ENCODE measurements at places on chromosomes 2 and 18.

DNA sequence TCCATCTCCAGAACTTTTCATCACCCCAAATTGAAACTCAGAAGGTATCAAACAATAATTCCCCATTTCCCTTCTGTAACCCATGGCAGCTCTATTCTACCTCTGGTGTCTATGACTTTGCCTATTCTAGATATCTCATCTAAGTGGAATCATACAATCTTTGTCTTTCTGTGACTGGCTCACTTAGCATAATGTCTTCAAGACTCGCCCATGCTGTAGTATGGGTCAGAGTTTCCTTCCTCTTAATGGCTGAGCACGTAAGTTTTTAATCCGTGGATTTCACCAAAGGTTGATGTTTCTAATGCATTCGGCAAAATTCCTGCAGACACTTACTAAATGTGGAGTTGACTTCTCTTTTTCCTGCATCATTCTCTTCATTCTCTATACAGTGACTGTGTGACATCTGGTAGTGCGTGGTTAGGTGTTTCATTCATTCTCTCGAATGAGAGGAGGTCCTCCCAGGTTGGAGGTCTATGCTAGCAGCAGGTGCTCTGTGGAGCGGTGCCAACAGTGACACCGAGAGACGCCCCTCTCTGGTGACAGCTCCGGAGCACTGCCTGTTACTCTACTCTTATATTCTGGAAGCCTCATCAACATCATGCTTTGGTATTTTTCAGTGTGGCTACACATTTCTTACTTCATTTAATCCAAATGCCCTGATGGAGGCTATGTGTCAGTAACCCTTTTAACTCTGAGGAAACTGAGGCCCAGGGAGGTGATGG lies 50.1 kb downstream of the ATOH8 start:
- H3K36me3 ChIP-seq = no peaks in the 10 kb centered on the region
- no peak overlapping the region for H3K4me3 ChIP-seq
- peaks cover 9% of the 10 kb centered on the region for H3K4me1 ChIP-seq
- peaks cover 2% of the 10 kb centered on the region for H3K27me3 ChIP-seq
- DNase-seq = no peak
- H3K27ac ChIP-seq = no peak overlapping the region

DNA sequence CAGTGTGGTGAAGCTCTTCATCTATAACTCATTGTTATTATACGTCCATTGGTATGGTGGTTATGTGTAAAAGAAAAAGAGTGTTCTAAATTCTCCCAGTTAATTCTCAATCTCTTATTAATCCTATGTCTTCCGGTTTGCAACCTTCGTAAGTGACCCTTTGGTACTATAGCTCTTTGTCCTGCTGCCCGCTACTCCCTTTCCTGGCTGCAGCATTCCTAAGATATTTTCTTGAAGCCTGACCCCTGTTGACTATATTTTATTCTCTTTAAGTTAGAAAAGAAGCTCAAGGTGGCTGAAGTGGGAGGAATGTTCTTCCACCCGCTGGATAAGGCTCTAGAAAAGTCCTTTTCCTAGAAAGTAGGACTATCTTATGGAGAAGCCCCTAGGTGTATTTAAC lies 684.8 kb downstream of the SOCS6 start:
- no peak overlapping the region for H3K4me3 ChIP-seq
- DNase-seq = no peak
- no peaks in the 10 kb centered on the region for H3K4me1 ChIP-seq
- H3K27me3 ChIP-seq = no peaks in the 10 kb centered on the region

- no peaks in the 10 kb centered on the region for H3K4me1 ChIP-seq
- no peak for DNase-seq
- H3K4me3 ChIP-seq = no peak overlapping the region
- no peak overlapping the region for H3K27ac ChIP-seq
These were observed 199.6 kb upstream of the MMADHC start for GRCh38 chr2:149787206-149787605.

DNA sequence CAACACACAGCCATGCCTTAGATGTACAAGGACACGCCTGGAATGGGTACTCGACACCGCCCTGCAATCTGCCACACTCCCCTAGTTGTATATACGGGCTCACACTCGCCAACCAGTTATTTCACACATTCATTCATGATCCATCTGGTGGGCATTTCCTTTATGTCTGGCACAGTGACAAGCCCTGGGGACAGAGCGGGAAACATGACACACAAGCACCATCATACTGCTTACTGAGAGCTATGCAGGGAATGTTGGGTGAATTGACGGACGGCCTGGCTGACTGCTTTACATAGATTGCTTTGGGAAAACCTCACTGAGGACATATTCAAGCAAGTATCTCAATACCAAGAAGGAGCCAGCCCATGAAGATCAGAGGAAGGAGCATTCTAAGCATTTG lies 448.0 kb upstream of the SPRED2 start:
- no peak for DNase-seq
- H3K27ac ChIP-seq = no peak overlapping the region

- no peaks in the 10 kb centered on the region for H3K36me3 ChIP-seq
- no peak overlapping the region for H3K4me3 ChIP-seq
- H3K27ac ChIP-seq = no peak overlapping the region
- H3K4me1 ChIP-seq = peaks cover 10% of the 10 kb centered on the region
- DNase-seq = no peak
These were observed 2.4 kb upstream of the PRKD3 start for GRCh38 chr2:37326866-37327634.

DNA sequence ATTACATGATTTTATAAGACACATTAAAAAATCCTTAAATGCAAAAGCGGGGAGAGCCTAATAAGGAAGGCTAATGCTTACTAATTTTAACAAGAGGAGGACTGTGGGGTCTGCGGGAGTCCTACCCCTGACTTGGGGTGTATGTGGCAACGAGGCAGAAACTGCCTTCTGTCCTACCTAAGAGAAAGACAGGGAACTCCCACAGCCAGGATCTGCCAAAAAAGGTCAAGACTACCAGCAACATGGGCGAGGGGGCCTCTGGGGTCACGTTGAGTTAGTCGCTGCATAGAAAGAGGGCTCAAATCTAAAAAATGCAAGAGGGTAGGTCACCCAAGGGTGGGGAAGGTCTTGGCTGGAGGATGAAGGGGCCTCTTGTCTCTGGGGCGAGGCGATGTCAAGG lies 529 bp upstream of the AMER3 start:
- H3K36me3 ChIP-seq = no peaks in the 10 kb centered on the region
- H3K4me1 ChIP-seq = no peaks in the 10 kb centered on the region
- H3K4me3 ChIP-seq = no peak overlapping the region
- peaks cover 14% of the 10 kb centered on the region for H3K27me3 ChIP-seq

- DNase-seq = no peak
- no peaks in the 10 kb centered on the region for H3K4me1 ChIP-seq
- H3K36me3 ChIP-seq = no peaks in the 10 kb centered on the region
- H3K4me3 ChIP-seq = no peak overlapping the region
- no peak overlapping the region for H3K27ac ChIP-seq
- H3K27me3 ChIP-seq = peaks cover 4% of the 10 kb centered on the region
These were observed 159.0 kb downstream of the NYAP2 start for GRCh38 chr2:225558399-225559071.

- H3K36me3 ChIP-seq = no peaks in the 10 kb centered on the region
- H3K4me1 ChIP-seq = no peaks in the 10 kb centered on the region
- no peak overlapping the region for H3K4me3 ChIP-seq
These were observed 436.6 kb downstream of the LRP1B start for GRCh38 chr2:141694180-141694579.

DNA sequence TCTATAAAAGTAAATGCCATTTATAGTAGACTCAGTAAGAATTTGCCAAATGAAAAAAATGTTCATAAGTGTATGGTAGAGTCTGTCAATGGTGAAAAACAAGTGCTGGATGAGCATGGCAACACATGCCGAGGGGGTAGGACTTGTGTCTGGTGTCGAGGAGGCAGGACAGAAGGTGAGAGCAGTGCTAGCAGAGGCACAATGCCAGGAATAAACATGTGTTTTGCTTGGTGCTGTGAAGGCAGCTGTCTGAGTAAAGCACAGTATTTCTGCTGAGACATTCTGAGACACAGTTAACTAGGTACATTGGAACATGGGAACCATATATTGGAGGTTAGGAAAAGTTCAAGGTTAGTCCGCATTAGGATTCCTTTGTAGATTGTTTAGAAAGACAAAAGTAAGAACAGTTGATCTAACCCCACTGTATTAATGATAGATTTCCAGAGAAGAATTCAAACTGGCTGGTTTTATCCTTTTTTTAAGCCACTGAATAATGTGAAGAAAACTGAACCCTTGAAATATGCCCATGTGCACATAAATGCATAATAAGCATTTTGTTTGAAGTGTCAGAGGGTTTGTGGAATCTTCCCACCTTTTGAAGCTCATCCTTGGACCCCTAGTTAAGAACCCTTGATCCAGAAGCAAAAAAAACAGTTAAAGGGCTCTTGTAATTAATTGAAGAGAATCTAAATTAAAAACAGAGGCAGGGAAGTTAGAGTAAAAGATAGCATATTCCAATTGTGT lies 7.1 kb downstream of the RBM45 start:
- H3K4me1 ChIP-seq = no peaks in the 10 kb centered on the region
- H3K4me3 ChIP-seq = no peak overlapping the region
- no peaks in the 10 kb centered on the region for H3K27me3 ChIP-seq

- peak overlapping the region; percentile 44 for H3K27ac ChIP-seq
- H3K36me3 ChIP-seq = no peaks in the 10 kb centered on the region
- peaks cover 52% of the 10 kb centered on the region for H3K4me1 ChIP-seq
- H3K4me3 ChIP-seq = no peak overlapping the region
- no peaks in the 10 kb centered on the region for H3K27me3 ChIP-seq
These were observed 4.3 kb downstream of the PMAIP1 start for GRCh38 chr18:59904011-59904601.

Measured in CD8-positive, alpha-beta memory T cell (primary cell).